ENCODE measurements at places on chromosomes 6 and 20. TPM values are rescaled to one million over a fixed set of nuclear protein-coding genes. Genes with fewer than 3 reads are reported as not detected.

The BHLHE23 gene
- total RNA-seq = not detected

The SEL1L2 gene
- not detected for total RNA-seq

The NPEPL1 gene
- total RNA-seq = 21.4 TPM

The TNFRSF6B gene
- total RNA-seq = 8.7 TPM

The SLC22A16 gene
- total RNA-seq = under 0.01 TPM

The CCN6 gene
- not detected for total RNA-seq

The SMIM13 gene
- total RNA-seq = 12.5 TPM

The RNF114 gene
- 150 TPM for total RNA-seq

The ADGRF4 gene
- total RNA-seq = 0.28 TPM

The DAAM2 gene
- 36.9 TPM for total RNA-seq

The TMEM244 gene
- total RNA-seq = not detected

The KCNK16 gene
- total RNA-seq = not detected

The GRM1 gene
- total RNA-seq = under 0.01 TPM

The LKAAEAR1 gene
- not detected for total RNA-seq

The ARG1 gene
- not detected for total RNA-seq

The TTK gene
- 6.2 TPM for total RNA-seq

The SLCO4A1 gene
- total RNA-seq = 0.56 TPM

The MEP1A gene
- total RNA-seq = not detected

The GTSF1L gene
- not detected for total RNA-seq

The SOX4 gene
- total RNA-seq = 16.1 TPM

The LINC00237 gene
- not detected for total RNA-seq

The ACTR5 gene
- 7.5 TPM for total RNA-seq

The NOX3 gene
- total RNA-seq = not detected

The AGPAT4 gene
- total RNA-seq = 4.0 TPM

The LTB gene
- total RNA-seq = 0.28 TPM

The ULBP1 gene
- total RNA-seq = under 0.01 TPM

The MACROD2 gene
- under 0.01 TPM for total RNA-seq

The SNAP25 gene
- total RNA-seq = 0.77 TPM

Data from regular cardiac myocyte (primary cell).